ENCODE measurements at places on chromosomes 13 and 19. TPM values are rescaled to one million over a fixed set of nuclear protein-coding genes. Genes with fewer than 3 reads are reported as not detected.

DNA sequence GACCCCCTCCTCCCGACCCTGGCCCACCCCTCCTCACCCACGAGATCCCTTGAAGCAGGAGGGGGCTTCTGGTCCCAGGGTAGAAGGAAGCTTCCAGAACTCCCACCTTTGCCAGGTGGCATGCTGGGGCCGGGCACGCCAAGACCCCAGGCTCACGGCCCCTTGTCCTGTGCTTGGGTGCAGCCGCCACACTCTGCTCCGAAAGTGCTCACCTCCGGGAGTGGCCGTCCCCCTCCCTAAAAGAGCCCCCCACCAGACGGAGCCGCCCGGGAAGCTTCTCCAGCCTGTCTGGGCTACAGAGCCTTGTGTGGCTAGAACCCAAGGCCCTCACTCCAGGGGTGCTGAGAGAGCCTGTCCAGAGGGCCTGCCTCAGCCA lies 1.8 kb upstream of the EFNA2 start:
- H3K27me3 ChIP-seq = peaks cover 18% of the 10 kb centered on the region
- no peak for DNase-seq
- no peak overlapping the region for H3K27ac ChIP-seq
- H3K4me1 ChIP-seq = peaks cover 16% of the 10 kb centered on the region
- H3K36me3 ChIP-seq = peaks cover 5% of the 10 kb centered on the region
- H3K4me3 ChIP-seq = no peak overlapping the region

- no peak for DNase-seq
- H3K4me3 ChIP-seq = no peak overlapping the region
- H3K27ac ChIP-seq = no peak overlapping the region
- H3K4me1 ChIP-seq = no peaks in the 10 kb centered on the region
- H3K36me3 ChIP-seq = no peaks in the 10 kb centered on the region
Measured at GRCh38 chr13:77833331-77833863, 85.2 kb downstream of the EDNRB start.

DNA sequence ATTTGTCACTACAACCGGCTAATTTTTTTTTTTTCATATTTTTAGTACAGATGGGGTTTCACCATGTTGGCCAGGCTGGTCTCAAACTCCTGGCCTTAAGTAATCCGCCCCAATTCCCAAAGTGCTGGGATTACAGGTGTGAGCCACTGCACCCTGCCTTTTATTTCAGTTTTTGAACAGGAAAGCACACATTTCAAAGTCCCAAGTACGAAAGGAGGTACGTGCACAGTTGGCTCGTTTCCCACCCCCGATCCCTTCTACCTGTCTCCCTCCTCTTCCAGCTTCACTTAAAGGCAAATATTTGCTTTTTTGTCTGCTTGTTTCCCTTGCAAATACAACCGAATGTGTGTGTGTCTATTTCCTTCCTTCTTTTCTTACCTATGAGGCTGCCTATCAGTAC lies 30.5 kb downstream of the ZIC5 start:
- H3K36me3 ChIP-seq = no peaks in the 10 kb centered on the region
- no peak overlapping the region for H3K4me3 ChIP-seq

GRCh38 chr13:111917901-111918300 lies 149.0 kb upstream of the SOX1 start:
- no peak overlapping the region for H3K4me3 ChIP-seq
- H3K4me1 ChIP-seq = no peaks in the 10 kb centered on the region
- no peak for DNase-seq
- H3K36me3 ChIP-seq = no peaks in the 10 kb centered on the region

DNA sequence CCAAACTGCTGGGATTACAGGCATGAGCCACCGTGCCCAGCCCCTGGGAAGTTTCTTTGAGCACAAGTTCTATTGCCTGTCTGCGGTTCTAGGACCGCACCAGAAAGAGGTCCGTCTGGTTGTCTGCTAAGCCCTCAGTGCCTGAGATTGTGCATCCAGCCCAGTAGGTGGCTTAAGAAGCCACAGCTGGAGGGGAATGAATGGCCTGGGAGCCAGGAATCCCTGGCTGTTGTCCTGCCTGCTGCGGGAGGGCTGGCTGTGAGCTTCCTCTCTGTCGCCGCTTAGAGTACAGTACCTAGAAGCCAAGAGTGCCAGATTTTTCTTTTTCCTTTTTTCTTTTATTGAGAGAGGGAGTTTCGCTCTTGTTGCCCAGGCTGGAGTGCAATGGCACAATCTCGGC lies 4.2 kb upstream of the TYK2 start:
- H3K27ac ChIP-seq = no peak overlapping the region
- no peaks in the 10 kb centered on the region for H3K4me1 ChIP-seq
- H3K4me3 ChIP-seq = no peak overlapping the region
- H3K27me3 ChIP-seq = no peaks in the 10 kb centered on the region

GRCh38 chr13:41383386-41383785 lies 72.3 kb downstream of the NAA16 start:
- DNase-seq = no peak
- H3K36me3 ChIP-seq = no peaks in the 10 kb centered on the region
- peaks cover 6% of the 10 kb centered on the region for H3K4me1 ChIP-seq
- no peaks in the 10 kb centered on the region for H3K27me3 ChIP-seq
- H3K4me3 ChIP-seq = no peak overlapping the region

GRCh38 chr13:68550330-68550729 lies 1320.2 kb upstream of the PCDH9 start:
- H3K4me3 ChIP-seq = no peak overlapping the region
- H3K4me1 ChIP-seq = peaks cover 4% of the 10 kb centered on the region
- no peak for DNase-seq
- no peak overlapping the region for H3K27ac ChIP-seq
- H3K36me3 ChIP-seq = no peaks in the 10 kb centered on the region

- no peak for DNase-seq
- H3K4me3 ChIP-seq = no peak overlapping the region
- no peaks in the 10 kb centered on the region for H3K36me3 ChIP-seq
- H3K27me3 ChIP-seq = no peaks in the 10 kb centered on the region
Measured at GRCh38 chr13:62337109-62337880, 921.6 kb upstream of the PCDH20 start.

DNA sequence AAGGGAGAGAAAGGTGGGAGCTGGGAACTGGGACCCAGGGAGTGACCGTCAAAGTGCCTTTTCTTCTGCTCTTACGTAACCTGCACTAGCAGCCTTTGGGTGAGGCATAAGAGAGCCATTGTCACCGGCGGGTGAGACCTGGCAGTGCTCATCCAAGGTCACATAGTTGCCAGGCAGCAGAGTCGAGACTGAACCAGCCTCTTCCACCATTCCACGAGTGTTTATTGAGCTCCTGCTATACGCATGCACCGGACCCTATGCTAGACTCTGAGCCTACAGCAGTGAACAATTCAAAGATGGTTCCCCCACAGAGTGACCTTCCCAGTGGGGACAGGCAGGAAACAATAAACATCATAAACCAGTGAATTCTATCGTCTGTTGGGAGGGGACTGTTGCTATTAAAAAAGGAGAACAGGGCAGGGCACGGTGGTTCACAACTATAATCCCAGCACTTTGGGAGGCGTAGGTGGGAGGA lies 18.6 kb upstream of the STRN4 start:
- no peaks in the 10 kb centered on the region for H3K27me3 ChIP-seq
- no peak for DNase-seq
- no peak overlapping the region for H3K4me3 ChIP-seq
- no peak overlapping the region for H3K27ac ChIP-seq

GRCh38 chr13:101242720-101243119 lies 173.6 kb downstream of the NALCN start:
- no peak for DNase-seq
- no peaks in the 10 kb centered on the region for H3K27me3 ChIP-seq

DNA sequence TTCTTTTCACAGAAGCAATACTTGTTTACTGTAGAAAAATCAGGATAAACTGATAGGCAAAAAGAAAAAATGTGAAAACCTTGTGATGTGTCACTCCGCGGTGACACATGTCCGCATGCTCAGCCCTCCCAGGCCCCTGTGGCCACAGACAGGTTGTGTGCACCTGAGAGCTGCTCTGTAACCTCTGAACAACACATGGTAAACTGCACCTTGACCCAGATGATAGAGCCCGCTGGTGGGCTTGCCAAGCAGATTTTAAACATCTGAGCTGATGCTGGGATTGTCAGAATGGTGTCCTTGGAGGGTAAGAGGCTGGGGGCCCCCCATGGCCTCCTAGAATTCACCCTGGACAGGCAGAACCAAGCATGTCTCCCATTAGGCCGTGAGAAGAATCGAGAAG lies 33.8 kb downstream of the DHRS12 start:
- H3K4me3 ChIP-seq = no peak overlapping the region
- H3K27me3 ChIP-seq = no peaks in the 10 kb centered on the region
- DNase-seq = no peak
- peaks cover 33% of the 10 kb centered on the region for H3K4me1 ChIP-seq

DNA sequence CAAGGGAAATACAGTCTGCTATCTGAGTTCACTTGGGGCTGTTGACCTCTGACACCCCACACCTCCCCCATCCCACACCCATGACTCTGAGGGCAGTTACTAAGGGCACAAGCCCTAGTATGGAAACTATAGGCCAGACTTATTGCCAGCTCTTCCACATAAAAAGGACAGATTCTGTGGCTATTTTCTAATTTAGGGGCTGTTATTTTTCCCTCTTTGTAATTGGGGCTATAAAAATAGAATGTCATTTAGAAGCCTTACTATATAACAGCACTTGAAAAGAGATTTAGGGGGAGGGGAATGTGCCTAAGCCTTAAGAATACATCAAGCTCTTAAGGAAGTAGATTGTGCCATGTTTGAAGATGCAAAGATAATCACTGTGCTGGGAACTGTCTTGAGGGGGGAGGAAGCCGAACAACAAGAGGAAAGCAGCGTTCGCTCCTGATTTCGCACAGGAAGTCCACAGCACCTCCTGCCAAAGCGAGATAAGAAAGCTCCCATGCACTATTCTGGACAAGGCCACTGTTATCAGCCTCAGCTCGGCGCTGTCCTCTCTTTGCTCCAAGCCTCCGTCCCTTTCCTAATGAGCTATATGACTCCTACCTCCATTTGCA lies 86.6 kb downstream of the FLT1 start:
- H3K27ac ChIP-seq = no peak overlapping the region
- no peak overlapping the region for H3K4me3 ChIP-seq
- no peak for DNase-seq
- H3K4me1 ChIP-seq = no peaks in the 10 kb centered on the region
- no peaks in the 10 kb centered on the region for H3K27me3 ChIP-seq
- H3K36me3 ChIP-seq = no peaks in the 10 kb centered on the region

- H3K36me3 ChIP-seq = peaks cover 4% of the 10 kb centered on the region
- H3K4me1 ChIP-seq = peaks cover 8% of the 10 kb centered on the region
- peak overlapping the region; percentile 79 for H3K4me3 ChIP-seq
Measured at GRCh38 chr19:2424686-2425621, 2.4 kb downstream of the TIMM13 start.

GRCh38 chr13:66536746-66537145 lies 693.4 kb downstream of the PCDH9 start:
- no peaks in the 10 kb centered on the region for H3K4me1 ChIP-seq
- no peaks in the 10 kb centered on the region for H3K36me3 ChIP-seq
- no peak overlapping the region for H3K27ac ChIP-seq
- no peaks in the 10 kb centered on the region for H3K27me3 ChIP-seq
- H3K4me3 ChIP-seq = no peak overlapping the region

GRCh38 chr19:2648528-2648937 lies 54.0 kb downstream of the GNG7 start:
- H3K36me3 ChIP-seq = no peaks in the 10 kb centered on the region
- no peak overlapping the region for H3K27ac ChIP-seq
- no peak overlapping the region for H3K4me3 ChIP-seq
- DNase-seq = no peak

- peak overlapping the region; percentile 93 for H3K27ac ChIP-seq
- no peak for DNase-seq
- peak overlapping the region; percentile 85 for H3K4me3 ChIP-seq
Measured at GRCh38 chr13:113862931-113863523, 849 bp downstream of the GAS6 start.

DNA sequence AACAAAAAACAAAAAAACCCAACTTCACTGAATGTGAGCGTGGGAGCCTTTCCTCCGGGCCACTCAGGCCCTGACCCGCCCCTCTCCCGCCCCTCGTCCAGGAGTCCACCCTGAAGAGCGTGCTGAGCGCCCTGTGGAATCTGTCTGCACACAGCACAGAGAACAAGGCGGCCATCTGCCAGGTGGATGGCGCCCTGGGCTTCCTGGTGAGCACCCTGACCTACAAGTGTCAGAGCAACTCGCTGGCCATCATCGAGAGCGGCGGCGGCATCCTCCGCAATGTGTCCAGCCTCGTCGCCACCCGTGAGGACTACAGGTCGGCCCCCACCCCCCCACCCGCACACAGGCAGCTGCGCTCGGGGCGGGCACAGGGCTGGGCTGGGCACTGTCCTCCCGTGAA lies 11.9 kb downstream of the APC2 start:
- peaks cover 5% of the 10 kb centered on the region for H3K36me3 ChIP-seq
- no peak overlapping the region for H3K27ac ChIP-seq
- no peak for DNase-seq
- peaks cover 4% of the 10 kb centered on the region for H3K27me3 ChIP-seq

GRCh38 chr19:55516878-55517620 lies 19.9 kb downstream of the SBK2 start:
- H3K4me3 ChIP-seq = peak overlapping the region; percentile 72
- no peaks in the 10 kb centered on the region for H3K36me3 ChIP-seq
- H3K4me1 ChIP-seq = peaks cover 3% of the 10 kb centered on the region
- peak; percentile 71 for DNase-seq

- peaks cover 17% of the 10 kb centered on the region for H3K4me1 ChIP-seq
- H3K27me3 ChIP-seq = no peaks in the 10 kb centered on the region
- no peak overlapping the region for H3K27ac ChIP-seq
- H3K36me3 ChIP-seq = no peaks in the 10 kb centered on the region
Measured at GRCh38 chr19:7199613-7200533, 94.3 kb downstream of the INSR start.

GRCh38 chr19:35213663-35214632 lies 14.6 kb downstream of the FAM187B start:
- H3K27ac ChIP-seq = no peak overlapping the region
- H3K27me3 ChIP-seq = no peaks in the 10 kb centered on the region
- H3K36me3 ChIP-seq = no peaks in the 10 kb centered on the region
- H3K4me1 ChIP-seq = no peaks in the 10 kb centered on the region

- H3K4me3 ChIP-seq = no peak overlapping the region
- no peak for DNase-seq
- peaks cover 12% of the 10 kb centered on the region for H3K36me3 ChIP-seq
- H3K27me3 ChIP-seq = no peaks in the 10 kb centered on the region
- H3K27ac ChIP-seq = no peak overlapping the region
Measured at GRCh38 chr19:12769689-12770088, 5.7 kb downstream of the HOOK2 start.

TARM1 gene
- total RNA-seq = not detected

CD320 gene
- 21.7 TPM for total RNA-seq

GNA15 gene
- total RNA-seq = 14.0 TPM

C19orf25 gene
- 54.6 TPM for total RNA-seq

REEP6 gene
- total RNA-seq = 0.35 TPM

PDE4C gene
- total RNA-seq = 0.41 TPM

METTL21C gene
- total RNA-seq = not detected

RXFP2 gene
- 3.0 TPM for total RNA-seq

SIGLEC5 gene
- not detected for total RNA-seq

TMED1 gene
- 19.4 TPM for total RNA-seq

LAIR1 gene
- total RNA-seq = 64.7 TPM

KLK2 gene
- not detected for total RNA-seq

GIPC3 gene
- total RNA-seq = 1.6 TPM
